NCI-H187 treated with DMSO at 0.1 percent for 48 hours (cell line): ENCODE measurements at places on chromosomes 13 and 19.

DNA sequence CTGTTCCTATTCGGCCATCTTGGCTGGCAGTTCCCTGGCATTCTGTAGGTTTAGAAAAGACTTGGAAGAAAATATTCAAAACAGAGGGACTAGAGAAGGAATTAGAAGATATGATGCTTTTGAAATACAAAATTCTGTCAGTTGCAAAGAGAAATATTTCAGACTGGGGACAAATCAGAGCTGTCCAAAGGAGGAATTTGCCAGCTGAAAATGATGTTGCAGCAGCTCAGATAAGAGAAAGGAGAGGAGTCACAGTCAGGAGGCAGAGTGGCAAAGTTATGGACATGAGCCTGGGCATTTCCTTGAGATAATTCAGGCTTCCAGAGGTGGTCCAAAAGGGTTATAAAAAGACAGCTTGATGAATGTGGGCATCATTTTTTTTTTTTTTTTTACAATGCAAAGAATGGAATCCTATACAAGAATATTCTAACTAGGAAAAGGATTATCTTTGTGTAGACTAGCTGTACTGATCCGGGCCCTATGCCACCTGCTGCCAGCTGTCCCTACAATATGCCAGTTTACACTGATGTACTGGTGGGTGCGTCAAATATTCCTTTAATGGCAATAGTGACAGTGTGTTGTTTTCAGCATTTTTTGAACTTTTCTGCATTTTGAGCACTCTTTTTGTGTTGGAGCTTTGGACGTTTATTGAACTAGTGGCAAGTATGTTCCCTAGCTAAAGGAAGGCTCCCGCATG is 31.8 kb upstream of the CBY2 start:
- DNase-seq = no peak

- DNase-seq = no peak
These were observed 58.1 kb upstream of the MYCBP2 start for GRCh38 chr13:77384999-77385398.

- DNase-seq = peak; percentile 53
These were observed 6.8 kb downstream of the RPS11 start for GRCh38 chr19:49502866-49503581.

DNA sequence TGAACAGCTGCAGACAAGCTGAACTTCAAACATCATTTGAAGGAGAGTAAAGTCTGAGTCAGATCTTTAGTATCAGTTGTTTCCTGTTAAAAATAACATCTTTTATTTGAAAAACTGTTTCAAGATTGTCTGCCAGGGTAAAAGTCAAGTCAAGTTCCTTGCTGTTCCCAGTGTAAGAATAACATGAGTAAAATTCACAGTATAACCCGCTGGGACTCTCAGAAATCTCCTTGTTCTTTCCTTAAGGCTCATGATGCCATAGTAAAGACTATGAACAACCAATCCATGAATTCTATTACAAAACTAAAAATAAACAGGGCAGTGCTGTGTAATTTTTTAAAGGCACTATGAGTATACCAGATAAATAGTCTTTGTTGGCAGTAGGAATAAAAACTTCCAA is 112.9 kb downstream of the IRS2 start:
- DNase-seq = no peak

DNA sequence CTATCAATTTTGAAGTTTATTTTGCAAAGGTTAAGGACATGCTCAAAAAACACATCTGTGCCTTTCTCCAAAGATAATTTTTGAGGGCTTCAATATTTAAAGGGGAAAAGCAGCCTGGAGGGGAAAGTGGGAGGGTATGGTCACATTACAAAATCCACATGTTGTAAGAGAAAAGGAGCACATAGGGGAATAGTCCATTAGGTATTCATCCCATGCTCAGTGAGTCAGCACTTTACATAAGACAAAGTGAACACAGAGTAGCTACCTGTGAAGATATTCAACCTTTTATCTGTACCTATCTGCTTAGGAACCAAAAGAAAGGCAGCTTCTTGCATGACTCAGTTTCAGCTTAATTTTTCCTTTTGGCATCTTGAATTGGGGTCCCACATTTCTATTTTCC is 932.0 kb downstream of the SLITRK6 start:
- DNase-seq = no peak

- DNase-seq = no peak
These were observed 11.1 kb downstream of the PDE4A start for GRCh38 chr19:10431254-10431942.
